HuH-7.5 (cell line): ENCODE measurements at places on chromosomes 2 and 18.

DNA sequence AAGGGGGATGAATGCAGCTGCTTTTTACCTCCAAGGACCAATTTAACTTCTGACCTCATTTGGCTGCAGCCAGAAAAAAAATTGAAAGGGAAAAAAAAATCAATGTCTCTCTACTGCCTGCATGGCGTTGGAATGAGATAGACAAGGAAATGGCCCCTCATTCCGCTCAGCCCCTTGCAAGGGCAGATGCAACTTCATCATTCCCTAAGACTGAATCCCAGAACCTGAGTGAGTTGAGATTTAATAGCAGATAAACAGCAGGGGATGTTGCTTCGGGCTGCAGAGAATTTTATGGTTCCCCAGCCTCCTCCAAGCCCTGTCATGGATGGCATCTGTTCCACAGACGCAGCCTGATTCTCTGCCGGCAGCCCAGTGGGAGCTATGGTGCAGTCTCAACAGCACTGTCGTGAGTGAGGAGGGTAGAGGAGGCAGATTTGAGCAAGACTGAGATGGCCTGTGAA, 49.0 kb downstream of the CAPN13 start:
- no peak for DNase-seq

GRCh38 chr18:47549021-47549540, 297.6 kb upstream of the SKOR2 start:
- DNase-seq, result no peak

DNA sequence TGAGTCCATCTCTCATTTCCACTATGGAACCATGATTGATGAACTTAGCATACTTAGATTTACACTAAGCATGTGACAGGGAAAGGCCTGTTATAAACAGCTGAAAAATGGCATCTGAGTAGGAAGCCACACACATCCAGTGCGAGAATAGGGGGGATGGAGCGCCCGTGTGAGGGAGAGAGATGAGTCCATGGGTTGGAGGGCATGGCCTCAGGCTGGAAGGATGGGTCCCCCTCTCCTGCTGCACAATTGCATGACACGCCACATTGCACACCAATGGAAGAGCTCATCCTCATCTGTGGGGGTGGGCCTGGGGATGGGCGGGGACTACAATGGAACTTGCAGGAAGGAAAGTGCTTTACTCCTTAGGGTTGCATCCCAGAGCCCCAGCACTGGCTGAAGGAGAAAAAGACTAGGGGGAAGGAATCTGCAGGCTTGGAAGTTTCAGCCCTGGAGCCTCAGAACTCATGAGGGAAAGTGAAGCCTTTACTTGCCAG, 46.4 kb upstream of the CXCR4 start:
- no peak for DNase-seq

- no peak for DNase-seq
These were observed 1030.2 kb downstream of the TMEM182 start for GRCh38 chr2:103792042-103792441.

- no peak for DNase-seq
These were observed 633.4 kb upstream of the CELF4 start for GRCh38 chr18:38198956-38199355.

- no peak for DNase-seq
These were observed 217.8 kb upstream of the NXPH2 start for GRCh38 chr2:138997856-138998517.

- no peak for DNase-seq
These were observed 101.6 kb downstream of the PIEZO2 start for GRCh38 chr18:11047817-11048216.

- no peak for DNase-seq
These were observed 83.0 kb upstream of the ATG16L1 start for GRCh38 chr2:233168445-233168844.

- DNase-seq, result peak; percentile 19
These were observed 109.8 kb downstream of the AP1S3 start for GRCh38 chr2:223727562-223727961.

- no peak for DNase-seq
These were observed 193.6 kb downstream of the SH3RF3 start for GRCh38 chr2:109322641-109323040.

DNA sequence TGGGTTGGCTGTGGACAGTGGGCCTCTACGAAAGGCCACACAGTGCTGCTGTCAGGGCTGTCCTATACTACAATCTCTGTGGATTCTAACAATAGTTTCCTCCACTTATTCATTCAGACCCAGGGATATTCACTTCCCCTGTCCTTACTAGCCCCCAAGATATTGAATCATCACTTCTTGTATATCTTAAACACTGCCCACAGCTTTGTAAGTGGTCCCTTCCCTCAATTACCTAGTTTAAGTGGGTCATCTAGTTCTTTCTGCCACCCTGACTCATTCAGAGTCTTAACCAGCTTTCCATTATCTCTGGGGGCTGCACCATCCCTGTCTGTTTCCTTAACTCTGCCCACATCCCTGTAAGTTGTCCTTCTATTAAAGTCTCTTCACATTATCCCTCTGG, 69.2 kb downstream of the CD28 start:
- no peak for DNase-seq

GRCh38 chr2:213932-214693, 49.7 kb downstream of the SH3YL1 start:
- no peak for DNase-seq

GRCh38 chr2:241608881-241609280, 28.1 kb downstream of the THAP4 start:
- DNase-seq, result no peak

- DNase-seq, result no peak
These were observed 8.4 kb downstream of the ITSN2 start for GRCh38 chr2:24351981-24352380.

GRCh38 chr2:29251406-29251805, 136.2 kb downstream of the CLIP4 start:
- no peak for DNase-seq
